NCI-H460 (cell line): ENCODE measurements at places on chromosomes 5 and 9. TPM values are rescaled to one million over a fixed set of nuclear protein-coding genes. Genes with fewer than 3 reads are reported as not detected.
A peak's percentile ranks its signal among the peaks of the same experiment; 100 is the strongest.

- DNase-seq = peak; percentile 36
Observed at GRCh38 chr9:21801683-21802417, 586 bp upstream of the MTAP start.

GRCh38 chr5:145478651-145479050 is 356.5 kb downstream of the PRELID2 start:
- no peak for DNase-seq

- no peak for DNase-seq
Observed at GRCh38 chr9:86721226-86721781, 226.0 kb downstream of the GAS1 start.

DNA sequence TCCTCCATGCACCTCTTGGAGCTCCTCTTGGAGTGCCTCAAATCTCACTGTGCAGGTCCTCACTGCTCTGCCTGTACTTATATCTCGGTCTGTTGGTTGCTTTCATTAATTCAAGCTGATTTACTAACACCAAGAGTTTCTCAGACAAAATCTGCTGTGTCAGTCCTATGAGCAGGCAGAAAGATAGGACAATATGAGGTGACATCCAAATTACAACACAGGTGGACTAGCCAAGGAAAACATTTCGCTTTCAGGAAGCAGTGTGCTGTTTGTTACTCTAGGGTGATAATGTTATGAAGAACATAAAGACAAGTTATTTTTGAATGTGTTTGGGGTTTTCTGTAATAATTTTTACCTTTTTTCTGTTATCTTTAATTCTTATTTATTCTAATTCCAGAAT is 264.1 kb upstream of the ANKH start:
- no peak for DNase-seq

The ARRDC3 gene
- total RNA-seq = 31.4 and 38.4 TPM in 2 replicates

- DNase-seq = no peak
Observed at GRCh38 chr9:92008041-92008440, 58.0 kb upstream of the ROR2 start.

- DNase-seq = no peak
Observed at GRCh38 chr5:96022971-96023370, 61.3 kb upstream of the ELL2 start.

DNA sequence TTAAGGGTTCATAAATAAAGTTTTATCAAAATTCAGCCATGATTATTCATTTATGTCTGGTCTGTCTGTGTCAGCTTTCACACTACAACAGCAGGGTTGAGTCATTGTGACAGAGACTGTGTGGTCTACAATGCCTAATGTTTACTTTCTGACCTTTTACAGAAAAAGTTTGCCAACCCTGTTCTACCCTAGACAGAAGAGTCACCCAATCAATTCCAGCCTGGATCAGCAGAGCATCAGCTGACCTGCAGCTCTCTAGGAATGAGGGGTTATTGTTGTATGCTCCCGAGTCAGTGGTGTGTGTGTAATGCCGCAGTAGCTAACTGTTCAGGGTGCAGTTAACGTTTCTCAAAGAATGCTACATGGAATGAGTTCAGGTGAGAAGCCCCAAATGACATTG is 87.3 kb downstream of the HRH2 start:
- no peak for DNase-seq

GRCh38 chr5:176513788-176514187 is 23.4 kb downstream of the RNF44 start:
- no peak for DNase-seq

The TRIP13 gene
- total RNA-seq = 35.1 and 45.5 TPM in 2 replicates

DNA sequence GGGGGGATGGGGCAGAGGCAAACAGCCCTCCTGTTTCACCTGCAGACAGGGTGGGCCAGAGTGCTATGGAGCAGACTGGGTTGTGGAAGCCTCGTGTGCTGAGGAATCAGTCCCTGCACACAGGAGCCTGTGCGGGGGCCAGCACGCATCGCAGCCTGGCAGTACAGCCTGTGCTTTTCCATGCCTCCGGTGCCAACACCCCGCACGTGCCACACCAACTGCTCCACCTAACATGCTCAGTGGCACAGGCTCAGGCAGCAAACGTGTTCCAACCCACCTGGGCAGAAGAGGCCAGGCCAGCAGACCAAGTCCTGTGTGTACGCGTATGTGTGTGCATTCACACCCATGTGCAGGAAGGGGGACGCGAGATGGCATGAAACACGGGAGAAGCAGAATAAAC is 37.4 kb upstream of the FBXW11 start:
- DNase-seq = no peak

DNA sequence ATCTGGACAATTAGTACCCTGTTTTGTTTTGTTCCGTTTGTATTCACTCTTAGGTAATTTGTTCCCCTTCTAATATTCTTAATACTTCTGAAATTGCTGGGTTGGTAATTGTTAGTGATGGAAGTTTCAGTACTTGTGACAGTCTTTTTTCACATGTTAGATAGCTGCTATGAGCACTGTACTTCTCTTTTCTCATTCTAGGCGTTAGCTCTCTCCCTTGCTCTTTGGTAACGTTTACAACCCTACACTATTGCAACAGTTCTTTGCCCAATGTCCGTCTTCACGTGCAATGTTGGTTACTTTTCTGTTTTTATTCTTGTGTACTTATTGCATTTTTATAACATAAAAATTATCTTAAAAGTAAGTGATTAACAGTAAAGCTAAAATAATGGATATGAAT is 1509.0 kb downstream of the MAT2B start:
- no peak for DNase-seq

The SLC28A3 gene
- not detected in 2 replicates for total RNA-seq

- no peak for DNase-seq
Observed at GRCh38 chr5:11084111-11084510, 323.1 kb upstream of the DAP start.

GRCh38 chr5:135565725-135566421 is 12.9 kb downstream of the CXCL14 start:
- DNase-seq = peak; percentile 60

- no peak for DNase-seq
Observed at GRCh38 chr9:76570826-76571225, 111.8 kb downstream of the GCNT1 start.

The STXBP1 gene
- total RNA-seq = 8.4 and 10.2 TPM in 2 replicates

The CHD1 gene
- total RNA-seq = 196 and 224 TPM in 2 replicates

The PPP2CA gene
- 111 and 172 TPM in 2 replicates for total RNA-seq

DNA sequence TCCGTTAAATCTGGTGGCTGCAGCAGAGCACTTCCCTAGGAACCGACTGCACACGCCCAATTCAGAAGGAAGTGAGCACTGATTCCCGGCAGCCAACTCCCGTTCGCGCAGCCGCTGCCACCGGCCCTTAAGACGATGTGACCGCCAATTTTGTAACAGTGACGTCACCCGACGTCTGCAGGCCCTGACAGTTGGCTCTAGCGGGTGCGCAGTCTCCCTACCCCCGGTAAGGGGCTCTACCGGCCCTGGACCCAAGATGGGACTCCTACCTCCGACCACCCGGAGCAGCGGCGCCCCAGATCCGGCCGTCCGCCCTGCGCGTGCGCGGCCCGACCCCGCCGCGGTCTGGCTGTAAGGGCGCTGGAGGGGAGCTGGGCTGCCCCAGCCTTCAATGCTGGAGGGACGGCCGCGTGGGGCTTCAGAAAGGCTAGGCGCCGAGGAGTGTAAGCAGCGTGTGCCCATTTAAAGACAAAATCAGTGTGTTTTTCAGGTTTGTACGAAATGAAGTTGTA is 19.1 kb downstream of the DNAJA1 start:
- DNase-seq = peak; percentile 64

The REEP2 gene
- total RNA-seq = 2.3 and 2.4 TPM in 2 replicates

- no peak for DNase-seq
Observed at GRCh38 chr5:16606628-16607027, 10.2 kb downstream of the RETREG1 start.

- no peak for DNase-seq
Observed at GRCh38 chr9:116543731-116544400, 143.2 kb upstream of the TRIM32 start.

The QRFP gene
- total RNA-seq = not detected in 2 replicates

DNA sequence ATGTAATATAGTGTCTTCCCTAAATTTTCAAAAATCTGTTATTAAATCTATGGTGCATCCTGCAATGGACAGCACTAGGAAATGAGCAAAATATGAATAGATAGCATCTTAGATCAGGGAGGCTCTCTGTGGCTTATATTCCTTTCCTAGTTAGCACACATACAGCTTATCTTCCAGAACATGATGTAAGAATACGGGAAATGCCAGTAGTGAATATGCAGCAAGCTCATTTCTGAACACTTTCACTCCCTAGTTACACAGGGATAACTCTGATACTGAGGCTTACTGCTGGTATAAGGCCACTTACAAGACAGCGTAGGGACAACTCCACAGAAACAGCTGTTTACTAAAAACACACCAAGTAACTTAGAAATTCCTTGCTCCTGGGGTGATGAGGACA is 297.3 kb upstream of the SMARCA2 start:
- DNase-seq = no peak

The PCDHB5 gene
- 0.07 TPM in 1 of 2 replicates, not detected in the other for total RNA-seq

DNA sequence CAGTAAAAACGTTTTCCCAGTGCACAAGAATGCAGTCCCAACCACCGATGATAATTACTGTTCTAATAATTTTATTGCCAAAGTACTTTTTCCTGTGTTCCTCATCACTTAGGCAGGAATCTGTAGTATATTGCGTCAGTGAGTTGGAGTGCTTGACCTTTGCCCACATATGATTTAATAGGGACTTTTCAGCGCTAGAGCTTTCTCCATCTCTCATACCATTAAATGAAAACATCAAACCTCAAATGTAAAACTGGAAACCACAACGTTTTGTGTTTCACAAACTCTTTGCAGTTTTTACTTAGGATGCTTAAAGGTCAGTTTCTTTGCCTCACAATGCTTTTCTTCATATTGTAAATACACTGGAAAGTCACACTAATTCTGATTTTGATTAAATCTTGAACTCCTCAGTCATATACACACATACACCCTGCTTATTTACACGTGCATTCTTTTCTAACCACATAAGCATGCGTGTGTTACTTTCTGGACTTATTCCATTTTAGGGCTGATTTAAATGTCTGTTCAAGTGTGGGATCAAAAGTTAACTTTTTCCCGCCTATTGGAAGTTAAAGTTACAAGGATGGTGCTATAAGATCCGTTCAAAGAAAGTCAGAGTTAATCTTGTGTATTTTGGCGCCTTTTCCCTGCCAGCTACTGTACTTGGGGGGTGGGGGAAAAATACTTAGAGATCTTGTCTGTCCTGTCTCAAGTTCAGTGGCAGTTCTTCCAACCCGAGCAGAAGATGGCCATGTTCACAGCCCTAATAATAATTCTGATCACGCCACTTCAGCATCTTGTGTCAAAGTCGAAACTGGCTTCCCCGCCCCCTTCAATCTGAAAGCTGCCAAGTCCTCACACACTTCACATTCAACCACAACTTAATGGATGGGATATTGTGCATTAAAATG is 6.6 kb upstream of the NFIB start:
- DNase-seq = no peak

The RGS3 gene
- total RNA-seq = 26.9 and 28.3 TPM in 2 replicates

GRCh38 chr9:89634995-89635742 is 30.4 kb downstream of the GADD45G start:
- DNase-seq = no peak

The GNE gene
- total RNA-seq = 22.0 TPM in 2 replicates

GRCh38 chr5:167378894-167379723 is 912.3 kb upstream of the WWC1 start:
- DNase-seq = no peak

The PKD2L2 gene
- total RNA-seq = not detected in 2 replicates
